ENCODE measurements at places on chromosomes 7 and 10.

DNA sequence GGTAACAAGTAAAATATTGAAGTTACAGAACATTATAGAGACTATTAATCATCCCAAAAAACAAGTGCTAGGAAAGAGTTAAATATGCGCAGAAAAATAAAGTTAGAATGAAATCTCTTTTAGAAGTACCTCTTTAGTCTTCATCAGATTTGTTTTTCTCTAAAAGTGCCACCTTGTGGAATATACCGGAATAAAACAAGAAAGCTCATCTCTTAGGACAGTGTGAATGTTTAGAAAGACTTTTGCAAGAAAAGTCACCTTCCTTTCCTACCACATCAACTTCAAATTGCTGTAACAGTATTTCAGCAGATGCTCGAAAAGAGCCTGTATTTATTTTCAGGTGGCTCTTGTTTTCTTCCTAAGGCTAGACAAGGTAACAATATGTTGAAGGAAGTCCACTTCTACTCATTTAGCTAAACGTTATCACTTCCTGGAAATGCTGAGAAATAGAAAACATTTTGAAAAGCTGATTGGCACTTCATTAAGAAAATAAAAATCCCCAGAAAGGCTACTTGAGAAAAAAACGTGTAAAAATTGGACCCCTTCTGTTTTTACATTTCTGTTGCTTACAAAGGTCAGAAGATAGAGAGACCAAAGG, 19.8 kb upstream of the FAM133B start:
- no peak for DNase-seq

- DNase-seq: peak; percentile 95
These were observed 10.8 kb downstream of the NKX6-2 start for GRCh38 chr10:132774902-132775863.

GRCh38 chr7:131781-132482, 60.4 kb upstream of the FAM20C start:
- DNase-seq: peak; percentile 20

DNA sequence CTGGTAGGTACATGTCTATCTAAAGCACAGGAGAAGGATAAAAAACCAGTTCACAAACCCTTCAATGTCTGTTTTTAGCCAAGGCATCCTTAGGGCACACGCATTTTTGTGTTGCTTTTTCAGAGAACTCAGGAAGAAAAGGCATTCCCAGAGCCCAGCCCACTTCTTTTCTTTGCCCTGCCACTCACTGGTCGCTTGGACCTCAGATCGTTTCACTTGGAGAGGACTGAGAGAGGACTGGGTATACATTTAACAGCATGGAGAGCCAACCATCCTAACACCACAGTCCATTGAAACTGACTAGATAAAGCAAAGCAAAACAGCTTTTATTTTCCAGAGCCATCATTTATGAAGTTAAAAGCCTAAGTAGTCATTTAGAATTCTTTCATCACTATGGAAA, 194.2 kb downstream of the CAMK1D start:
- DNase-seq: no peak

DNA sequence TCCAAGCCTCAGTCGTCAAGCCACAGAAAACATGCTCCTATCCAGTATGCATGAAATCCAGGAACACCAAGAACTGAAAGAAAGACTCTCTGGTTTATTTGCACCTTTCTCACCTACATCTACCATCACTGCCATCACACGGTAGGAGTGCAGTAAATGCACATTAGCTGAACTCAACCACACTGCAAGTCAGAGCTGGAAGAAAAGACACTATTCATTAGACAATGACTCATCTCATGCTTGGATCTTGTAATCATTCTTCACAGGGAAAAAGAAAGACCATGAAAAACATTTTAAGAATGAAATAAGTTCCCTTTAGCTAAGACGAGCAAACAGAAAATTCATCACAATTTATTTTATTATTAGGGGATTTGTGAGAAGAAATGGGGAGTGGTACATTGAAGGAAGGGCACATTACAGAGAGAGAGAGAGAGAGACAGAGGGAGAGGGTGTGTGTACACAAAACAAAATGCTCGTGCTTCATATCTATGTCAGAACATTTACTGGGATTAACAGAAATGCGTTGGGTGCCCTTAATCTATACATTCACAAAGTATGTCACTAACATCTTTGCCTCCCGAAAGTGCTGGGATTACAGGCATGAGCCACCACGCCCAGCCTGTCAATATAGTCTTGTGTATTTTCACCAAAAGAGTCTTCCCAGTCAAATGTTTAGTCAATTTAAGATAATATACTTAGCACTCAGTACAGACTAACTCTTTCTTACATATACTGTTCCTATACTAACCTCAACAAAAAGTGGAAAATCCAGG, 324.9 kb downstream of the PARD3 start:
- DNase-seq: peak; percentile 70

- DNase-seq: peak; percentile 98
These were observed 93.6 kb downstream of the CTNNA3 start for GRCh38 chr10:67602268-67602950.

DNA sequence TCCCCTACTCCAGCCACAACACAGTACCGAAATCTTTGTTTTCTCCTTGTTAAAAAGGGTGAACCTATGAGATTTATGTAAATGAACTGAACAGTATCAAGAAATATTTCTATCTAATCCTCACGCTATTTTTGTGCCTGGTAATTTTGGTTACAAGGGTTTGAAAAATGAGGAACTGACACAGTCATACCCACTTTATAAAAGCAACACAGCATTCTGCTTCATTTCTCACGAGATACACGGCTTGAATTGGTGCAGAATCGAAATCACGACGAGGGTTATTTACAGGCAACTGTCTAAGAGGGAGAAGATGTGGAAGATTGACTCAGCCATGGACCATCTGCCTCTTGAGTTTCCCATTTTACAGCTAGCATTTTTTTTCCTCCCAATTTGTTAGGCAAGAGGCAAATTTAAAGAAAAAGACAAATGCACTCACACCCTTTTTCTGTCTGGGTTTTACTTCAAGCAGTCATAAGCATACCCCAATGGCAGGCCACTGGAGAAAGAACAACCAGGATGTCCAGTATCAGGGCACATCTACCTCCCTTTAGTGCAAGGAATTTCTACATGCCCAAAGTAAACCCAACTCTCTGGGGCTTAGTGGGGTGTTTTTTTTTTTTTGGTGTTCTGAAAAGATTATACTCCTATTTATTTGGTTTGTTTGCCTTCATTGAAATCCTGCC, 108.1 kb downstream of the ITGB8 start:
- no peak for DNase-seq

GRCh38 chr7:11592699-11593098, 239.3 kb downstream of the THSD7A start:
- DNase-seq: no peak

- DNase-seq: peak; percentile 50
These were observed 19.5 kb downstream of the TSPAN33 start for GRCh38 chr7:129163875-129164544.

DNA sequence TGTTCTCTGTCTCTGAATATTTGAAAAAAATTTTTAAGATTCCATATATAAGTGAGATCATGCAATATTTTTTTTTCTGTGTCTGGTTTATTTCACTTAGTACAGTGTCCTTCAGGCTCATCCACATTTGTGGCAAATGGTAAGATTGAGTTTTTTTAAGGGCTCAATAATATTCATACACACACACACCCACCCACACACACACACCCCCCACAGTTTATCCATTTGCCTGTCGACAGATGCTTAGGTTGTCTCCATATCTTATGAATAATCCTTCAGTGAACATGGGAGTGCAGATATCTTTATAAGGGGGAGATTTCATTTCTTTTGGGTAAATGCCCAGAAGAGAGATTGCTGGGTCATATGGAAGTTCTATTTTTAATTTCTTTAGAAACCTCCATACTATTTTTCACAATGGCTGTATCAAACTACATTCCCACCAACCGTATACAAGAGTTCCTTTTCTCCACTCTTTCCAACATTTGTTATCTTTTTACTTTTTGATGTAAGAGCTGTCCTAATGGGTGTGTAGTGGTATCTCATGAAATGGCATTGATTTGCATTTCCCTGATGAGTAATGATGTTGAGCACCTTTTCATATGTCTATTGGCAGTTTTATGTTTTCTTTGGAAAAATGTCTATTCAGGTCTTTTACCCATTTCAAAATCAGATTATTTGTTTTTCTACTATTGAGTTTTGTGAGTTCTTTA, 35.0 kb downstream of the AUTS2 start:
- DNase-seq: peak; percentile 83

DNA sequence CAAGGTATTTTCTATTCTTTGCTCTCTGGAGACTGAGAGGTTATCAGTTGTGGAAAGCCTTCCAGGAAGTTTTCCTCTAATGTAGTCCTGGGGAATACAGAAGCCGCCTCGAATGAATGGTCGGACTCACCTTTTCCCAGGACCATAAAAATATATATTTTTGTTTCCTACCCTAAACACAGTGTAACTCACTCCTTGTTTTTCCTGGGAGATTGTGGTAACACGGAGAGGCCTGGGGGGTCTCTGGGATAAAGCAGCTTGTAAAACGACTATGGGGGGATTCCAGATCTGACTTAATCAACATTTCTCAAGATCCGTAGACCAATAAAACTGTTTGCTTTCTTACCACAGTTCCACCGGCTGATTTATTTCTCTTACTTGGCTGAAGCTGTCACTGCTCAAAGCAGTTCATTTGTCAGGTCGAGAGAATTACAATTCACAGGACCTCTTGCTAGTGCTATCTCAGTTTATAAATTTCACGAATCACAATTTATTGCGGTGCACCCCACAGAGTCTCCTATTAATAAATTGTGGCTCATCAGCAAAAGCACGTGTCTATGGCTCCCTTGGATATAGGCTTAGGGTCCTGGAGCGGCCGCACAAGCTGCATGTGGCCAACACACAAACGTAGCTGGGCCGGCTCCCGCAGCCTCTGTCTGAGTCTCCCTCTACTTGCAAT, 176.3 kb upstream of the BMPER start:
- DNase-seq: no peak

DNA sequence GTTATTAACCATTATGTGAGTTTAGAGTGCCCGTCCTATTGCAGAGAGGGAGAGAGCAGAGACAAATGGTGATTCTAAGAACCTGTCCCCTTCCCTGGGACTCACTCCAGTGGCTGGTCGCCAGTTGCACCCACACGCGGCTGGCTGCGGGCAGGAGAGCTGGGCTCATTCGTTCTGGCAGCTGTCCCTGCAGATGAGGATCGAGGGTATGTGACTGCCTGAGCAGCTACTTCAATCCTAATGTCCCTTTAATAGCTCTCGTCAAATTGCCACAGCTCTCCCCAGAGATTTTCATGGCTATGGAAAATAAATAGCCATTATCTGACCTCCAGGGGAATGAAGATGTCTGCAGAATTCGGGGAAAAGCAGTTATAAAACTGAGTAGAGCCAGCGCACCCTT, 41.6 kb downstream of the RBM28 start:
- DNase-seq: no peak

- peak; percentile 50 for DNase-seq
These were observed 2.0 kb upstream of the KIF11 start for GRCh38 chr10:92590623-92591549.

GRCh38 chr10:78181381-78182055, 147.9 kb downstream of the RPS24 start:
- DNase-seq: no peak

GRCh38 chr10:125782054-125782453, 6.4 kb upstream of the MMP21 start:
- DNase-seq: no peak

GRCh38 chr10:67883710-67884312, 645 bp upstream of the SIRT1 start:
- no peak for DNase-seq

DNA sequence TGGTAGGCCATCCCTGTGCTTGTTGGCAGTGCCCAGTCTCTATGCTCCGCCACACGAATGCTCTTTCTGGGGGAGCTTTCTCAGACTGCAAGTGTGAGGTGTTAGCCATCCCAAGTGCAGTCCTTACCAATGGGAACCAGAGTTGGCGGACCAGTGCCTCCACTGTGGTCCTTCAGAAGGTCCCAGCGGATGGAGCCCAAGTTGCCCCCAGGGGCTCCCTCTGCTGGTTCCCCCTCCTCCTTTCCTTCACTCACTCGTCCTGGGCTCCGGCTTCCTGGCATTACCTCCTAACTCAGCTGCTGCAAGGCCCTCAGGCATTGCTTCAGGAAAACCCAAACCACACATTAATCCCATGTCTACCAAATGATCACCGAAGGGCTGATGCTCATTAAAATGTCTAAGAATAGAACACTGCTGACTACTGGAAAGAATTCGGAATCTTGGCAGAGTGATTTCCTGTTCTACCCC, 139.8 kb downstream of the CUBN start:
- peak; percentile 87 for DNase-seq

DNA sequence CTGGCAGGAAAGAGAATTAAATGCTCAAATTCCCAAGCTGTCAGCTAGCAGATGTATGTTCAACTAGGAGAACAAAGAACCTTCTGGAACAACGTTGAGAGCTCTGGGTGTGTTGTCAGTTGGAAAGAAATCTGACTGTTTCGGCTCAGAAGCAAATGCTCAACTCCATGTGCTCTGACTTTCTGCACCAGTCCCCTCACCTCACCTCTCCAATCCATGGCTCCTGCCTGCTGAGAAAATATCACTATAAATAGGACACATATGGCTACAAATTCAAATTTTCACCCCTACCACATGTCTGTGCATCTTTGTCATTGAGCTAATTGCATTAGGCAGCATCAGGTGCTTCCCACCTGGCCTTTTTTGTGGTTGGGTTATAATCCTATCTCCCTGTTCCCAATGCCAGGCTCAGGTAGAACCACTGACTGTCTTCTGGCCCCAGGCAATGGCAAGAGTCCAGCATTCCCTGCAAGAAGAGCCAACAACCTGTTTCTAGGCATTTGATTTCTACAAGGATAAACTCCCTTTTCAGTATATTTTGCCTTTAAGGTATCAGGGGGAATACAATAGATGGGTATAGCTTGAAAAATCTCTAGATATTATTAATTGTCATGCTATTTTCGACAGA, 142.6 kb upstream of the LSM8 start:
- no peak for DNase-seq

- DNase-seq: peak; percentile 39
These were observed 8.7 kb upstream of the BAMBI start for GRCh38 chr10:28668363-28669226.

DNA sequence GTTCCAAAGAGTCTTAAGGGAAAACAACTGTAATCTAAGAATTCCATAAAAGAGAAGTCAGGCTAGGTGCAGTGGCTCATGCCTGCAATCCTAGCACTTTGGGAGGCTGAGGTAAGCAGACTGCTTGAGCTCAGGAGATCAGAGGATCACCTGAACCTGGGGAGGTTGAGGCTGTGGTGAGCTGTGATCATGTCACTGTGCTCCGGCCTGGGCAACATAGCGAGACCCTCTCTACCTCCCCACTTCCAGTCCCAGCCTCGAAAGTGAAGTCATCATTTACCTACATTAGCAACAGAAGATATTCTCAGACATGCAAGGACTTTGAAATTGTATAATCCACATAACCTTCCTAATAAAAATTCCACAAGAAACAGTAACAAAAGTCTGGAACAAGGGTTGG, 129.8 kb upstream of the DNAJB12 start:
- DNase-seq: no peak

DNA sequence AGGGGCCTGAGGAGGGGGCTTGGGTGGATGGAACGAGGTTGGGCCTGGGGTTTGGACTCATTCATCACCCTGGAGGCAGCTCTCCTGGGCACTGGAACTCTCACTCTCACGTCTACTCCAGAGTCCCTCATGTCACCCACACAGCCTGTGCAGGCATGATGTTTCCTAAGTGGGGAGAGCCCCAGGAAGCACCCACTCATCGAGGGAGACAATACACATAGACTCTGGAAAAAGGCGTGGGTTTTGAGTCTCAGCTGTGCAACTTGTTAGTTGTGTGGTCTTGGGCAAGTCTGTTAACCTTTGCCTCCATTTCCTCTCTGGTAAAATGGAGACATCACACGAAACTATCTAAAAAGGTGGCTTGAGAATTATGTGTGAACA, 25.9 kb upstream of the RBM20 start:
- DNase-seq: no peak

- peak; percentile 39 for DNase-seq
These were observed 4.8 kb upstream of the POLR1F start for GRCh38 chr7:19713676-19714075.
